ENCODE measurements at places on chromosomes 11 and 22. TPM values are rescaled to one million over a fixed set of nuclear protein-coding genes. Genes with fewer than 3 reads are reported as not detected.
A peak's percentile ranks its signal among the peaks of the same experiment; 100 is the strongest.

- peak; percentile 58 for DNase-seq
These were observed 29.3 kb downstream of the LINC01488 start for GRCh38 chr11:69510471-69511357.

DNA sequence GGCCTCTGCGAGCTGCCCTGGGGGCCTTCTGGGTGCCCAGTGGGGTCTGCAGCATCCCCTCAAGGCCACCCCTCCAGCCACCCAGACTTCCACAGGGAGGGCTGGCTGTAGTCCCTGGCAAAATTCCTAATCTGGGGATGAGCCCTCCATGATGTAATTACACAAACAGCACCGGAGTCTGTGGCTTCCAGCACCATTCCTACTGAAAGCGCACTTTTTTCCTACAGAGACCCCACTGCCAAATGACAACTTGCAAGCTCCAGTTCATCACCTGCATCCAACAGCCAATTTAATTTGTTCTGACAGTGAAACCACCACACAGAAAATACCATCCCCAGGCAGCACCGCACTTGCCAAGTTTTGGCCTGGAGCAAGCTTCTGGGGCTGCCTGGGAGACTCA lies 70.4 kb downstream of the TRMU start:
- no peak for DNase-seq

DNA sequence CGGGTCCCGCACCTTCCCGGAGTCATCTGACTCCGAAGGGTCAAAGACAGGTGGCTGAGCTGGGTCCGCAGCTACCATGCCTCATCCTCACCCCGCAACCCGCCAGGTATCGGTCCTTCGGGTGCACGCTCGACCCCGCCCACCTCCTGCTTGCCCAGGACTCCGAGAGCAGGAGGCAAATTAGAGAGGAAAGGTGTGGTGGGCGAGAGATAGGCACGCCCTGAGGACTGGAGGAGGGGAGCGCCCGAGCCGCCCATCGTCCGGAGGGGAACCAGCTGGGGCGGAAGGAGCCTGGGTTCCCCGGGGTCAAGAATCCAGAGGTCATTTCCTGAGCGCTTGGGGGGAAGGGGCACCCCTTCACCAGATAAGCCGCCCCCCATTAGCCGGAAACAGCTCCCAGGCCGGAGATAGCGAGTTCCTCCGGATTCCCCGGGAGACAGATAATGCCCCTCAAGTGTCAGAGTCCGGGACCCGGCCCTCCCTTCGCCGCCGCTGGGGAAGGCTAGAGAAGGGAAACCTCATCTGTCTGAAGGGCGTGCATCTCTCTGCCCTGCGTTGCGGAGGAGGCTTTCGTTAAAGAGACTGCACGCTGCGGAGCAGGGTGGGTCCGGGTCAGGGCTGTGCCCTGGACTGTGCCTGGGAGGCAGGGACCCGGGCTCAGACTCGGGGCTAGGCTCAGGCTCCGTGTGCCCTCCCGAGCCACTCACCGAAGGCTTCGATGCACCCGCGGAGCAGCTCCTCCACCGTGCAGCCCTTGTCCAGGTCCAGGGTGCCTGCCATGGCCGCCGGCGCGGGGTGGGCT lies 1.7 kb downstream of the RASGRP2 start:
- DNase-seq = no peak

MMP12 gene
- total RNA-seq = not detected

DNA sequence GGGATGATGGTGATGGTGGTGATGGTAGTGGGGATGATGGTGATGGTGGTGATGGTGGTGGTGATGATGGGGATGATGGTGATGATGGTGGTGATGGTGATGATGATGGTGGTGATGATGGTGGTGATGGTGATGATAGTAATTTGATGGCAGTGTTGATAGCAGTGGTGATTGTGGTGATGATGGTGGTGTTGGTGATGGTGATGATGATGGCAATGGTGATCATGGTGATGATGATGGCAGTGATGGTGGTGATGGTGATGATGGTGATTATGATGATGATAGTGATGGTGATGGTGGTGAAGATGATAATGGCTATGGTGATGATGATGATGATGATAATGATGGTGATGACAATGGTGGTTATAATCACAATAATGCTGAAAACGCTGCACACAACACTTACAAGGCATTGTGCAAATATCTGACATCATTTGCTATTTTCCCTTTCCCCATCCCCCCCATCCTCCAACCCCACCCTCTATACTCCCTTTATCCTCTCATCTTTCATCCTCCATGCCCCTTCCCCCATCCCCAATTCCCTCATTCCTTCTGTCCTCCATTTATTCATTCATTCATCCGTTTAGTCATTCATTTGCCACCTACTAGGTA lies 230.1 kb downstream of the BRD1 start:
- no peak for DNase-seq

- DNase-seq = no peak
These were observed 40.8 kb upstream of the TLCD5 start for GRCh38 chr11:120284272-120284671.

DNA sequence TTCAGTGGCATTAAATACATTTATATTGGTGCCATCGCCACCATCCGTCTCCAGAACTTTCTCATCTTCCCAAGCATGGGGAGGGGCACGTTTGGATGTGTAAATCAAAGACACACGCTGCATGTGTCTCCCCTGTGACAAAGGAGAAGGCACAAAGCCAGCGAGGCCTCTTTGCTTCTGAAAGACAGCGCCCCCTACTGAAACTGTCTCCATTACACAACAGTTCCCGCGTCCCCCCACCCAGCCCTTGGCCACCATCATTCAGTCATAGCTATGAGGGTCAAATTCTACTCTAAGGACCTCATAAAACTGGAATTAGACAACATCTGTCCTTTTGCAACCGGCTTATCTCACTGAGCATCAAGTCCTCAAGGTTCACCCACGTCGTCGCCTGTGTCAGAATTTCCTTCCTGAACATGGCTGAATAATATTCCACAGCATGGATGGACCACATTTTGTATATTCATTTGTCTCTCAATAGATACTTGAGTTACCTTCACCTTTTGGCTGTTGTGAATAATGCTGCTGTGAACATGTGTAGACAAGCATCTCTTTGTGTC lies 64.8 kb downstream of the IGF2 start:
- no peak for DNase-seq

LYVE1 gene
- not detected for total RNA-seq

IGSF9B gene
- 0.64 TPM for total RNA-seq

DNA sequence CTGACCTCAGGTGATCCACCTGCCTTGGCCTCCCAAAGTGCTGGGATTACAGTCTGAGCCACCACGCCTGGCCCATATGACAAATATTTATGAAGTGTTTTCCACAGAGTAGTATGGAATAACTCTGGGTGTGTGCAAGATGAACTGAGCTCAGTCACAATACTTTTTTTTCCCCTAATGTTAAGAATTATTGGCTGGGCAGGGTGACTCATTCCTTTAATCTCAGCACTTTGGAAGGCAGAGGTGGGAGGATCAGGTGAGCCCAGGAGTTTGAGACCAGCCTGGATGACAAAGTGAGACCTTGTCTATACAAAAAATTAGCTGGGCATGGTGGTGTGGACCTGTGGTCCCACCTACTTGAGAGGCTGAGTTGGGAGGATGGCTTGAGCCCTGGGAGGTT lies 6.4 kb downstream of the PTPRJ start:
- DNase-seq = peak; percentile 51

GRCh38 chr11:102142333-102142732 lies 32.1 kb downstream of the YAP1 start:
- no peak for DNase-seq

HIC2 gene
- 2.5 TPM for total RNA-seq

GRCh38 chr11:15157606-15158137 lies 42.9 kb downstream of the INSC start:
- no peak for DNase-seq

GRCh38 chr11:95157824-95158223 lies 68.2 kb downstream of the ENDOD1 start:
- no peak for DNase-seq

ENTHD1 gene
- total RNA-seq = not detected

DNA sequence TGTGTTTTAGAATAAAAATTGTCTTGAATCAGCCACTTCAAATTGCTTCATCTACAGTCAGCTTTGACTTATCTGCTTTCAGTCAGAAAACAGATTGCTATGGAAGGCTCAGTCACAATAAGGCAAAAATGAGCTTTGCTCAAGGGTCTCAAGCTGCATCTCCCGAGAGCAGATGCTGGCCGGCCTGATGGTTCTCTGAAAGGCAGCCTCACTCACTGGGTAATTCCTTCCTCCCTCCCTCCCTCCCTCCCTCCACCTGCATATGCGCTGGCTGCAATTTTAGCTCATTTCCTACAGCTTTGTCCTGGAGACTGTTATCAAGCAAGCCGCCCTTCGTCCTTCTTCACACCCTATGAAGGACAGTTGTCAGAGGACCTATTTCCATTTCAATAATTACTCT lies 1.6 kb upstream of the IZUMO1R start:
- no peak for DNase-seq

DNA sequence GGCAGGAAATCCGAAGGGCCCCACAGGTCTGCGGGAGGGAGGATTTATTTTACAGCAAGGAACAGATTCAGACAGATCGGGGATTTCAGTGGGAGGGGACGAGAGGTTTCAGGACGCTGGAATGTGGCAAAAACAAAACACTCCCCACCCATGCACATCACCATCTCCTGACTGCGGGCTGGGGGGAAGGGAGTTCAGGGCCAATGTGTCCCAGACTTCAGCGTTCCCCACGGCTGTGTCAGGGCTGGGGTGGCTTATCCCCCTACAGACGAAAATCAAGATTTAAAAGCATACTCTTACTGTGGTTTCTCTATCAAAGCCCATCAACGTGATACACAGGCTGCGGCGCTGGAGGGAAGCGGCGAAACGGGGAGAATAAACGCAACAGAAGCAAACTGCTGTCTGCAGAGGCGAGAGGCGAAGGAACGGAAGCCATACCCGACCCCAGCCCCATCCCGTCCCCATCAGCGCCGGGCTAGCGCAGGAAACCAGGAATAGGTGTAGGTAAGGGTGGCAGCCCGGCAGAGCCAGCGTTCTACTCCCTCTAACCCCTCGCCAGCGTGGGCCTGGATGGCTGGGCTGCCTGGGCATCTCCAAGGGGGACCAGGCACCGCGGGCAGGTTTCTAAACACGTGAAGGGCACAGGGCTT lies 2.7 kb downstream of the TENM4 start:
- peak; percentile 82 for DNase-seq

- DNase-seq = no peak
These were observed 37.4 kb upstream of the ZBED5 start for GRCh38 chr11:10895285-10895684.

KCNE3 gene
- not detected for total RNA-seq

GRCh38 chr22:36239401-36240171 lies at the start of gene APOL2:
TSS of gene APOL2 (minus strand) at chr22:36239527. CDS start at chr22:36233162, 6,365 bp downstream.
- peak; percentile 95 for DNase-seq

KLHL35 gene
- not detected for total RNA-seq

DNA sequence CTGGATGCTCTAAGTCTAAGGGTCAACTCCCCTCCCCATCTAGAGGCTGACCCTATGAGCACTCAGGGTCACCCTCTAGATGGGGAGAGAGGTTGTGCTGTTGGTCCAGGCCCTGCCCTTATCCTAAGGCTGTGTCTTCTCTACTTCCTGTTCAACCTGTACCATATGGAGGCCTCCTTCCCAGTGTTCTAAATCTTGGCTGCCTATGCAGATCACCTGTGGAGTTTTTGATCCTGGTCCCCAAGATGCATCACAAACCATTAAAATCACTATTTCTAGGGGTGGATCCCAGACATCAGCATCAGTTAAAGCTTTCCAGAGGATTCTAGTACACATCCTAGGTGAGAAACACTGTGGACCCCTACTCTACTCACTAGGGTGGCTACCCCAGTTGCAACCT lies 26.2 kb downstream of the LARGE1 start:
- no peak for DNase-seq

- DNase-seq = no peak
These were observed 16.1 kb downstream of the CXCR5 start for GRCh38 chr11:118899706-118900360.

GRCh38 chr11:97856666-97857065 lies 1164.1 kb upstream of the CNTN5 start:
- no peak for DNase-seq

DNA sequence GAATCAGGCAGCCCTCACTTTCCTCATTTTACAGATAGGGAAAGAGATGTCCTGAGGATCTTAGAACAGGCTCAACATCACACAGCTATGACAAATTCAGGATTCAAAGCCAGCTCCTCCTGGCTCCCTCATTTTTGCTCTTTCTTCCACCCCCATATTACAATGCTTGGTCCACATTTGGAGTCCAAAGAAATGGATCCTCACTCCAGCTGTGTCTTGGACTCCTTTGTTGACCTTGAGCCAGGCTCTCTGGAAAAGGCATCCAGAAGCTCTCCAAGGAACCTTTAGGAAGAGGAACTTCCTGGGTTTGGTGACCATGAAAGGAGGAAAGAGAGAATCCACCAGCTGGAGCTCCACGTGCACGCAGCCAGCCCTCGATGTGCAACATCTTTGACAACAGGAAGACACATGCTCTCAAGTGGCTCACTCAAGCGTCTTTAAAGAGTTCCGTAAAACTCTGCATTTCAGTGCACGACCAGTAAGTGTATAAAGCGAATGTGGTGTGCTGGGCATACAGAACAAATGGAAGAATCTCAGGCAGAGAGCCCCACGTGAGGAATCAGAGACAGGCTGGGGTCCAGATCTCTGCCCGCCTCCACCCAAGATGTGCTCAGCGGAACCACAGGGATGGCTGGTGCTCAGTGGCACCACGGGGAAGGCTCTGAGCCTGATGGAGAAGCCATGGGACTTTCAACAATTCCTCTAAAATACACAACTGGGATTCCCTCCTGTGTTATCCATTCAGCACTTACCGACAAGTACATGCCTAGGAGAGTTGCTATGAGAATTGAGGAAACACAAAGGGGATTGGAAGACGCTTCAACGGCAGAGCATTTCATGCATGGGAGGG lies 48.4 kb downstream of the ISX start:
- no peak for DNase-seq
